ENCODE measurements at places on chromosomes 1 and 21.

- H3K4me1 ChIP-seq = peaks cover 5% of the 10 kb centered on the region
- H3K4me3 ChIP-seq = no peak overlapping the region
- H3K36me3 ChIP-seq = no peaks in the 10 kb centered on the region
Measured at GRCh38 chr21:45589686-45590245, 47.5 kb upstream of the SLC19A1 start.

DNA sequence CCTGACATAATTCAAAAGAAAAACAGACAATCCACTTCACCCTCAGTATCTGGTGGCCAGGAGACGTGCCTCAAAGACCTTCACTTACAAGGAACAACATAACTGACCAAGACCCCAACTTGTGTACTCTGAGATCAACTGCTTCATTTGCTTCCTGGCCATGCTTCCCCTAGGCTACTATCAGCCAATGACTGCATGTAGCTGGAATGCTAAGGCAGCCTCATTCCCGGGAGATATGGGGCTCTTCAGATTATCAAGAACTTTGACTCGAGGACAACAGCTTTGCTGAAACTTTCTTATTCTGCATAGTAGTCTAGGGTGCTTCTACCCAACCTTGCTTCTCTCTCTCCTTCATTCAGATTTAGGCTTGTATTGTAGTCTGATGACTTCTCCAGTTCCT lies 11.7 kb upstream of the UCK2 start:
- no peak for DNase-seq
- H3K27me3 ChIP-seq = no peaks in the 10 kb centered on the region
- H3K36me3 ChIP-seq = no peaks in the 10 kb centered on the region
- H3K4me1 ChIP-seq = no peaks in the 10 kb centered on the region

DNA sequence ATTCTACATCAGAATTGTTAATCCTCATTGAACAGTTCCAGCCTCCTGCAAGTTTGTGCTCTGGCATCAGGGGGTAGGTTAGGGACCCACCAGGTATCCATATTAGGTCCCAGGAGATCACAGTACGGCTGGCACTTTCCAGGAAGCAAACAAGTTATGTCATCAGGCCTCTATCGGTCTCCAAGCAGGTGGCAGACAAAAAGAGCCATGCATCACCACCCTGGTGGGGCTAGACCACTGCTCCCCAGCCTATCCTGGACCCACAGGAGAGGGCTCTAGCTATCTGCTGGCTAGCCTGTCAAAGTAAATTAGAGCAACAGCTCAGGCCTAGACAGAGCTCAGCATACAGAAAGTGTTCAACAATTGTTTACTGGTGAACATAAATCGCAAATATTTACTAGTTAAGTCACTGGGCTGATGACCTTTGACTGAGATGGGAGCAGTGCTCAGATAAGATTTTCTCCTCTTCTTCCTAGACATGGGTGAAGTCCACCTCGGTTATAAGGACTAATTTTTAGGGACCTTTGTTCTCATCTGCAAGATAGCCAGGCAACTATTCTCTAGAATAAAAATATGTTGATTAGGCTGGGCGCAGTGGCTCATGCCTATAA lies 6.4 kb downstream of the NUAK2 start:
- H3K36me3 ChIP-seq = peaks cover 2% of the 10 kb centered on the region
- peaks cover 20% of the 10 kb centered on the region for H3K4me1 ChIP-seq
- no peak overlapping the region for H3K27ac ChIP-seq
- no peak overlapping the region for H3K4me3 ChIP-seq

DNA sequence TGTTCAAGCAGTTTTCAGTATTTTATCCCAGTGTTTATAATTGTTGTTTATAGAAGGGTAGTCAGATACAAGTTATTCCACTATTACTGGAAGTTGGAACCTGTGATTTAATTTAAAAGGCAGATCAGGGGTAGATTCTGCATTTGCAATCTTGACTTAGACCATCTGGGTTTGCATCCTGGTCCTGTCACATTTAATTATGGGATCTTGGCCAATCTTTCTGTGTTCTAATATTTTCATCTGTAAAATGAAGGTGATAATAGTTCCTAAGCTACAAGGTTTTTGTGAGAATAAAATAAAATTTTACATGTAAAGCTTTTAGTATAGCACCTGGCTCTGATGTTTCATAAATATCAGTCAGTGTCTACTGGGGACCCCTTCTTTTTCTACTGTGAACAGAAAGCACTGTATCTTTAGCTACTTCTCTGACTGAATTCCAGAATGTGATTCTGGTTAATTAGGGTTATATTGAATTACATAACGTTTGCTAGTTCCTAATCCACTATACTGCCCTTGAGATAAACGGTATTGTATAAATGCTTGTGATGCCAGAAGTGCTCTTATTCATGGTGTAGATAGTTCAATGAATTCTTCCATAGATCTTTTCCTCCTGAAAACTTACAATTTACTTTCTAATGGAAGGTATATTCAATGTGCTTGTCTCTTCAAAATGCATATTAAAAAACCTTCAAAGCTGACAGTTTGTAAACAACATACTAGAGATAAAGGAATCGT lies 131.0 kb downstream of the KCNK1 start:
- no peak overlapping the region for H3K4me3 ChIP-seq
- H3K36me3 ChIP-seq = no peaks in the 10 kb centered on the region
- no peak overlapping the region for H3K27ac ChIP-seq
- H3K27me3 ChIP-seq = no peaks in the 10 kb centered on the region
- no peak for DNase-seq
- no peaks in the 10 kb centered on the region for H3K4me1 ChIP-seq

- no peaks in the 10 kb centered on the region for H3K4me1 ChIP-seq
- no peak overlapping the region for H3K27ac ChIP-seq
- no peak for DNase-seq
- H3K4me3 ChIP-seq = no peak overlapping the region
- H3K36me3 ChIP-seq = no peaks in the 10 kb centered on the region
Measured at GRCh38 chr1:157319567-157319966, 181.4 kb upstream of the ETV3 start.

DNA sequence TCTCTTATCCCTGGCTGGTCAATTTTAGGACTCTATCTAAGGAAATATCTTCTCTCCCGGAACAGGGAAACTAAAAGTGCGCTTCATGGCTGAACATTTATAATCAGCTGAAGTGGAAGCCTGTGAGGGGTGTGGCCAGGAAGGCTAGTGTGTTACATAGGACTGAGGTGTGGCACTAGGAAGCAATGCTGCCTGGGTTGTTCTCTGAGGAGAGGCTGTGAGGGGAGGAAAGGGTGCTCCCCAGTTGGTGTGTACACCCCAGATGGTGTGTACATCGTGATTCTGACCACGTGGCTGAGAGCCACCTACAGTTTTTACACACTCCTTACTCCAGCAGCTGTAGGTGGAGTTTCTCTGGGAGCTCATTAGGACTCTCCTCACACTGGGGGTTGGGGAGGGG lies 16.3 kb downstream of the NTPCR start:
- no peak for DNase-seq
- no peaks in the 10 kb centered on the region for H3K27me3 ChIP-seq
- peaks cover 3% of the 10 kb centered on the region for H3K4me1 ChIP-seq
- H3K27ac ChIP-seq = no peak overlapping the region
- H3K36me3 ChIP-seq = peaks cover 7% of the 10 kb centered on the region

DNA sequence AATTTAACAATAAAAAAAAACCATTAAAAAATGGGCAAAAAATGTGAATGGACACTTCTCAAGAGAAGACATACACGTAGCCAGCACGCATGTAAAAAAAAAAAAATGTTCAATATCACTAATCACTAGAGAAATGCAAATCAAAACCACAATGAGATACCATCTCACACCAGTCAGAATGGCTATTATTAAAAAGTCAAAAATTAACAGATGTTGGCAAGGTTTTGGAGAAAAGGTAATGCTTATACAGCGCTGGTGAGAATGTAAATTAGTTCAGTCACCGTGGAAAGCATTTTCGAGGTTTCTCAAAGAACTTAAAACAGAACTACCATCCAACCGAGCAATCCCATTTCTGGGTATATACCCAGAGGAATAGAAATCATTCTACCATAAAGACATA lies 1091.5 kb upstream of the B3GALT2 start:
- no peaks in the 10 kb centered on the region for H3K4me1 ChIP-seq
- H3K36me3 ChIP-seq = no peaks in the 10 kb centered on the region
- DNase-seq = no peak
- no peaks in the 10 kb centered on the region for H3K27me3 ChIP-seq

DNA sequence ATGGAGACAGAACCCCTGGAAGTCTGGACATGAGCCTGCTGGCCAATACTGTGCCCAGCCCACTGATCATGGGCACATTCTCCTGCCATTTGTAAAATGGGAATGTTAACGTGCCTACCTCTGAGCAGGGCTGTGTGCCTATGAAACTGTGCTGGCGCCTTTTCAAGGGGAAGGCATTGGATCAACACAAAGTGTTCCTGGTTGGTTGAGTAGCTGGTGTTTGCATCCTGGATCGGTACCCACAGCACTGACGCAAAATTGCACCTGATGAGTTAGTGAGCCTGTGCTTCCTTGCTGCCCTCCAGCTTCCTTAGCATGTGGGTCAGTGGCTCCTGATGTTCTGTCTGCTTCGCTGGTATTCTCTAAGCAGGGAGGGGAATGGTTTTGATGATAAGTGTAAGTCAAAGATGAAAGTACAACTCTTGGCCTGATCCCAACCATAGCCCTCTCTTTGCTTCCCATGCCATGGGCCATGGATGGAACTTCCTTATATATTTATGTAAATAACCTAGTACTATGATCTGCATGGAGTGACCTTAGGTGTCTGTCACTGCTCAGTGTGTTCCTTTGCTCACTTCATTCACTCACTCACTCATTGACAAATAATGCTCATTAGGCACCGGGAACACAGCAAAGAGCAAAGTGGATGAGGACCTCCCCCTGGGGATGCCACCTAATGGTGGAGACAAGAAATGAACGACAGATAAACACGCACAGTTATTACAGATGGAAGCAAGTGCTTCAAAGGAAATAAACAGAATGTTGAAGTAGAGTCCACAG lies 22.7 kb downstream of the MAB21L3 start:
- H3K27me3 ChIP-seq = no peaks in the 10 kb centered on the region
- H3K4me1 ChIP-seq = no peaks in the 10 kb centered on the region
- no peak for DNase-seq
- H3K27ac ChIP-seq = no peak overlapping the region

DNA sequence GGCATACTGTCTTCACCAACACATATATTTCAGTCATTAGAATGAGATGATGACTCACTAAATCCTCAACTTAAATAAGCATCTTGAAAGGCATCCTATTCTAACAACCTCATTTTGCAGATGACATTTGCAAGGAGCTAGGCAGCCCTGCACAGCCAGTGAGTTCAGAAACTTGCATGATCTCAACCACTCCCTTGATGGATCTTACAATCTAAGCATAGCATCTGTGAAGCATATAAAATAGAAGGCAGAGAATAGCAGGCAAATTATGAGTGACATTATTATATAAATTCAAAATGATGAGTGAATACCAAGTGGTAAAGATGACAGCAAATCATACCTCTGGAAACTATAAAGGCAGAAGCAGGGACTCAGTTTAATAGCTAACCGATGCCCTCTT lies 31.6 kb downstream of the KRTAP20-3 start:
- H3K36me3 ChIP-seq = no peaks in the 10 kb centered on the region
- H3K4me1 ChIP-seq = no peaks in the 10 kb centered on the region
- DNase-seq = no peak
- no peaks in the 10 kb centered on the region for H3K27me3 ChIP-seq
- H3K4me3 ChIP-seq = no peak overlapping the region

DNA sequence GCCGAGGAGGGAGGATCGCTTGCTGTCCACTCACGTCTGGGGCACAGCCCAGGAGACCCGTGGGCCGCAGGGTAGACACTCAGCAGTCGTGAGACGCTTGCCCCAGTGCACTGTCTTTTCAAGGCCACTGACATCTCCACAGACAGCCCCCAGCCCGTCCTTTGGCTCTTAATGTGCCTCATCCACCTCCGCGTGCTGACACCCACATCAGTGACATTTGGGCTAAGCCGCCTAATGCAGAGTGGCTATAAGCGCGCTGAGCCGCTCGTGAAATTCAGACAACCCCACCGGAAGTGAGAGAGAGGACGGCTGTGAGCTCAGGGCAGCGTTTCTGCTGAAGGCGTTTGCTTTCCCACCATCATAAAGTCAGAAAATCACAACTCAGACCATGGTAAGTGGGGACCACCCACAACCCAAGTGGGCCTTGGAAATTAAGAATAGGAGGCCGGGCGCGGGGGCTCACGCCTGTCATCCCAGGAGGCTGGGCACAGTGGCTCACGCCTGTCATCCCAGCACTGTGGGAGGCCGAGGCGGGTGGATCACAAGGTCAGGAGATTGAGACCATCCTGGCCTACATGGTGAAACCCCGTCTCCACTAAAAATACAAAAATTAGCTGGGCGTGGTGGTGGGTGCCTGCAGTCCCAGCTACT lies 8.4 kb downstream of the SLC35E2B start:
- H3K27ac ChIP-seq = no peak overlapping the region
- no peak overlapping the region for H3K4me3 ChIP-seq
- H3K36me3 ChIP-seq = no peaks in the 10 kb centered on the region
- peaks cover 1% of the 10 kb centered on the region for H3K4me1 ChIP-seq
- H3K27me3 ChIP-seq = no peaks in the 10 kb centered on the region

DNA sequence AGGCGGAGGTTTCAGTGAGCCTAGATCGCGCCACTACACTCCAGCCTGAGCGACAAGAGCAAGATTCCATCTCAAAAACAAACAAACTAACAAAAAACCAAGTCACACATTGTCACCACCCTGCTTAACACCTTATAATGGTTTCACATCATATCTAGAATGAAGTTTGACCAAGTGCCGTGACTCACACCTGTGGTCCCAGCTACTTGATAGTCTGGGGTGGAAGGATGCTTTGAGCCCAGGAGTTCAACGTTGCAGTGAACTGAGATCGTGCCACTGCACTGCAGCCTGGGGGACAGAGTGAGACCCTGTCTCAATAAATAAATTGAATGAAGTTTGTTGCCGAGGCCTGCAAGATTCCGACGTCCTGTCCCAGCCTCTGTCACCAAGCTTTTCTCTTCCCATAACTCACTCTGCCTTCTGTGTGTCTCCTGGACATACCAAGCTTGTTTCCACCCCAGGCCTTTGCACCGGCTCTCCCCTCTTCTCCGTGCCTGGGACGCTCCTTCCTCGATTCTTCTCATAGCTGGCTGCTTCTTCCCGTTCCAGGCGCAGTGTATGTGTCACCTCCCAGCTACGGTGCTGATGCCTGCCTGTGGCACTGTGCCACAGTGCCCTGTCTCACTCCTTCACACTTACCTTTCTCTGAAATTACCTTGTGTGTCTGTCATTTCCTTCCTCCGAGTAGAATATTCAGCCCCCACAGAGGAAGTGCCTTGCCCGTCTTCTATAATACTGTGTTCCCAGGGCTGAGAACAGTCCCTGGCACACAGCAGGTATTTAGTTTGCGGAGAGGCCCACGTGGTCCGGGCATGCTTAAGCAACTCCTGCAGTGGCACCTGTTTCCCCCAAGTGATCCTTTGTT lies 3.8 kb upstream of the SELENON start:
- peaks cover 4% of the 10 kb centered on the region for H3K4me1 ChIP-seq
- no peaks in the 10 kb centered on the region for H3K36me3 ChIP-seq
- H3K4me3 ChIP-seq = no peak overlapping the region

All from liver (tissue), 10 donors.